ENCODE measurements at places on chromosomes 16 and 17.

DNA sequence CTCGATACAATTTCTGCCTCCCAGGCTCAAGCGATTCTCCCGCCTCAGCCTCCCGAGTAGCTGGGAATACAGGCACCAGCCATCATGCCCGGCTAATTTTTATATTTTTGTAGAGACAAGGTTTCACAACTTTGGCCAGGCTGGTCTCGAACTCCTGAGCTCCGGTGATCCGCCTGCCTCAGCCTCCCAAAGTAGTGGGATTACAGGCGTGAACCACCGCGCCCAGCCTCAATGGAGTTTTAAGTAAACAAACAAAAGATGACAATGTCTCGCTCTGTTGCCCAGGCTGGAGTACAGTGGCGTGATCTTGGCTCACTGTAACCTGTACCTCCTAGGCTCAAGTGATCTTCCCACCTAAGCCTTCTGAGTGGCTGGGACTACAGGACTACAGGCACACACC, 52.6 kb upstream of the TRAP1 start:
- DNase-seq: no peak

GRCh38 chr16:50103764-50104163, 38.0 kb downstream of the HEATR3 start:
- no peak for DNase-seq

DNA sequence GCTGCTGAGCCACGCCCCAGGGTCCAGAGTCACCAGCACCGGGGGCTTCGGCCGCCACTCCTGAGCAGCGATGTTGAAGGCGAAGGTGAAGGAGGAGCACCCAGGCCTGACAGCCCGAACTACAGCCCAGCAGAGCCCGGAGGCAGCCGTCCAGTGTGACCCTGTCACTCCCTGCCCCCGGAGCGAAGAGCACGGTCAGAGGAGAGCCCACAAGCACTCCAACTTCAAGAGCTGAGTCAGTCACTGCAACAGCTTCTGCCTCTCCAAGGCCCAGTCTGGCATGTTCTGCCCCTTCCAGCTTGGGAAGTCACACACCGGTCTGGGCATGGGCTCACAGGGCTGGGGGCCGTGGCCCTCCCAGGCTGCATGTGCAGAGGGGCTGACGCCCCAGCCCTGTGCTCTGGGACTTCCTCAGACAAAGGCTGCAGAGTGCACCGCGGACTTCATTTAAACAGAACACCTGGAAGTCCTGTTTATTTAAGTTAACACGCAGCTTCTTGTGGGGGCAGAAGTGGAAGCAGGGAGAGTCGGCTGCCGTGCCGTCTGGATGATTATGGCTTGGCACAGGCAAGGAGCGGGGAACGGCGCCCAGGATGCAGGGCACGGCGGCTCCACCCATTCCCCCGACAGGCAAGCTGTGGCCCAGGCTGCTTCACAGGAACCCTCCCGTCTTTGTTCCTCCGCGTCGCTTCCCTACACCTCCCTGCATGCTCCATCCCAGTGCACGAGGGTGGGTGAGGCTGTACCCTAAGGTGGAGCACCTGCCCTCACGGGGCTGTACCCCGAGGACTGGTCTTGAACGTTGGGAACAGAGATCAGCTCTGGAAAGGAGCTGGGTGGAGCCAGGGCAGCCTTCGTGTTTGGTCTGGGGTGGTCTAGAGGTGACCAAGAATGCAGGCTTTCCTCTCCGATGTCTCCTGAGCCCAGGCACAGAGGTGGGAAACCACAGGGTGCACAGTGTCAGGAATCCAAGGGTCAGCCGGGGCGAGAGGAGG, 68.9 kb upstream of the METRNL start:
- no peak for DNase-seq

DNA sequence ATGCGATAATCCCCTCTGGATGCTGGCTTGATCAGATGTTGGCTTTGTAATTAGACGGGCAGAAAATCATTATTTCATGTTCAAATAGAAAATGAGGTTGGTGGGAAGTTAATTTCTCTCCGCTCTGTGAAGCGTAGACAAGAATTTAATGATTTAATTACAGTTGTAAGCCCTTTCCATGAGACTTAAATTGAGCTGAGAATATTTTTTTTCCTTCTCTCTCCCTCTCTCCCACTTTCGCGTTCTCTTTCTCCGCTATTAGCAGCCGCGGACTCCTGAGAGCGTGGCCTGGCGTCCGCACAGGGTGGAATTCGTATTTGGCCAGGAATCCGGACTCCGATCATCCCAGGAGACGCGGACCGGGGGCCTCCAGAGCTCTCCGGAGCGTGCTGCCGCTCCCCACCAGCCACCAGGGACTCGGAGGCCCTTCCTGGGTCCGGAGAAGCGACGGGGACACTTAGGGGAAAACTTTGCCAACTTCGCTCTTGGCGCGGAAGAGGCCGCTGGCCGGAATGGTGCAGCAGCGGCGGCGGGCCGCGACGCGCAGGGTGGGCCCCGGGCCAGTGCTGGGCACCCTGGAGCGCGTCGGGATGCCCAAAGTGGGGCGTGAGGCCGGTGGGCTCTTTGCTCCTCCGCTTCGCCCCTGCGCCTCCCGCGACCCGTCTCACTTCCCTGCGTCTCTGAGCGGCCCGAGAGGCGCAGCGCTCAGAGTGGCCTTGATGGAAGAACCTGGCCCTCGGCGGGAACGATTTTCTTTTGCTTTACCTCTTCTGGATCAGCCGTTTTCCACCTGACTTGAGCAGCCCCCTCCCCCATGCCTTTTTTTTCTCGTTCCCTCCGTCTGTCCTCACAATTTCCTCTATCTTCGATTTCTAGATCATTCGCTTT, 3.6 kb upstream of the IRX3 start:
- DNase-seq: no peak

- DNase-seq: no peak
Observed at GRCh38 chr16:57185446-57185944, 344 bp downstream of the PSME3IP1 start.

DNA sequence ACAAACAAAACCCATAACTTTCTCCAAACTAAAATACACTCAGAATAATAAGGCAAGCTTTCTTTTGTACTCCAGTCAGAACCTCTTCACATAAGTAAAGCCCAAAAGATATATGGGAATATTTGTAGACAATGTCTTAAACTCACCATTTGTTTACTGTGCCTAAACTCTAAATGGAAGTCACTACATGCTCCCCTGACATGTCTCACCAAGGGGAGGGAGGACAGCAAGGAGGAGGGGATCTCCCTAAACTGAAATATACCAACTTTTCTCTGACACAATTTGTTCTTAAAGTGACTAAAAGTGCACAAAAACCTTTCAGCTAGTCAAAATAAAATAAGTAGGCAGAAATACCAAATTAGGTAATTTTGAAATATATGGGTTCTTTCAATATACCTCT, 38.5 kb downstream of the GRB7 start:
- no peak for DNase-seq

DNA sequence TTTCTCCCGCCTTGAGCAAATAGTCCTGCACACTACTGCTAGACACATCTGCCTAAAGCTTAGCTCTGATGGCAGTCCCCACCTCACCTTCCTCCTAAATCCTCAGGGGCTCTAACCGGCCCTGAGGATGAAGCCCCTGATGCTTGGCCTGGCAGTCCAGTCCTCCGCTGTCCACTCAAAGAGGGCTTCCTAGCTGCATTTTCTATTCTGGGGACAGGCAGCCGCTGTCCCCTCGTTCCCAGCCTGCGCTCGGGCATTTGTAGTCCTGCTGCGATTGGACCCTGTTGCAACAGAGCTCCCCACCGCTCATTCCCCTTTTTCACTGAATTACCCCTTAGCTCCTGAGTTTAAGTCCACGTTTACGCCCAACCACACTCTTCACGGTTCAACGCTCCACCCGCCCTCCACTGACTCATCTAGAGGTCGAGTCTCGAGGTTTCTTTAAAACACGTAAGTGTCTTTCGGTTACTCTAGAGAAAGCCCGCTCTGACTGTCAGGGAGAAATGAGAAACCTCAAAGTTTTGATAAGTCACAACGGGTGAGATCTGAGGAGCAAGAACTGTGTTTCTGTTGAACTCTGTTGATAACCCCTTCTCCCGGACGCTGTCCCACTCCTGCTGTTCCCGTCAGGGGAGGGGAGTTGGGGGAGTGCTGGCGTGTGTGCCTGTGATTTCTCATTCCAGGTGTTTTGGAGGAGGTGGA, 4.5 kb downstream of the CCR7 start:
- DNase-seq: peak; percentile 94

- DNase-seq: no peak
Observed at GRCh38 chr17:78724999-78725398, 57.1 kb downstream of the CYTH1 start.

- no peak for DNase-seq
Observed at GRCh38 chr17:17911001-17911613, 61.1 kb downstream of the TOM1L2 start.

DNA sequence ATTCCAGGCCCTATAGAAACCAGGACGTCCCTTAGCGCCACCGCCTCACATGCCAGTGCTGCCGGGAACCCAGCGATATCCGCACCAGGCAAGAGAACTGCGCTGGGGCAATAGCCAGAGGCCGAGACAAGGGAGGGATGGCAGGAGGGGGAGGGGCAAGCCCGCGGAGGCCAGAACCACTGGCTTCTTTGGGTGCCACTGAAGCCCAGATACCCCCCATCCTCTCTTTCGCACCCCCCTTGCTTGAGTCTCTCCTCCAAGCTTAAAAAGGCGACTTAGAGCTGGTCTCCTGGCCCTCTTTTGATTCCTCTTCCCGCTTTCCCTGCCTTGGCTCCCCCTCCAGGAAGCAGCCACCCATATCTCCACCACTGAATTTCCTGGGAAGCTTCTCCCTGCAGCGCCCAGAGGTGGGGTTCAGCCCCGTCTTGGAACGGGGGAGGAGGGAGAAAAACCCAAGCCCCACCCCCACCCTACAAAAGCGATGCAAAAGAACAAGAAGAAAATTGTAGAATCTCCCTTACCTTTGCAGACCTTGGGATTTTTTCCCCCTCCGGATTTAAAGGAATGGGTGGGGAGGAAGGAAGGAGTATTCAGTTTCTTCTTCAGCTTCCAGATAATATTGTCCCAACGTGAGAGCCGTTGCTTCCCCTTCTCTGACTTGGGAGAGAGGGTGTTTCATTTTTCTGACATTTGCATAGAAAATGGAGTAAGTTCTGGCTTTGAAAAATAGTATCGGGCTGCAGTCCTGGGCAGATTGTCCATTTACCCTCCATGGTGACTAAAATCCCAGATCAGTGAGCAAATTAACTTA, 622 bp downstream of the HOXB6 start:
- no peak for DNase-seq

- no peak for DNase-seq
Observed at GRCh38 chr16:67137605-67138004, 13.2 kb downstream of the B3GNT9 start.

DNA sequence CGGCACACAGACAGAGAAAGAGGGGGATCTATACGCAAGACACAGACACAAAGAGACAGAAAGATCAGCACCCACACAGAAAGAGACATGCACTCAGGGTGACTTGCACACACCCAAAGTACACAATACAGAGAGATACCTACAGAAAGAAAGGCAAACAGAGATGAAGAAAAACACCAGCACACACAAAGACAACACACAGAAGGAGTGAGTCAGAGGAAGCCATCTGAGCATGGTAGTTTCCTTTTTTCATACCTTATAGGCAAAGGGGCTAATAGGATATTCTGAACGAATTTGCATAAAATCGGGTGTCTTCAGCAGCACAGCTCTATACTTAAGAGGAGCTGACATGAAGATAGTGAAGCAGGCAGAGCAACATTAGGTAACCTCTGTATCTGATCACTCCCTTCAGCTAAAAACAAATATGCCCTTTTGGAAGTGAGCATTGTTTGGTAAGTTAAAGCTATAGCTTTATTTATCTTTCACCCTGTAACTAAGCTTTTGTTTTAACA, 198.6 kb downstream of the AATF start:
- DNase-seq: peak; percentile 70

DNA sequence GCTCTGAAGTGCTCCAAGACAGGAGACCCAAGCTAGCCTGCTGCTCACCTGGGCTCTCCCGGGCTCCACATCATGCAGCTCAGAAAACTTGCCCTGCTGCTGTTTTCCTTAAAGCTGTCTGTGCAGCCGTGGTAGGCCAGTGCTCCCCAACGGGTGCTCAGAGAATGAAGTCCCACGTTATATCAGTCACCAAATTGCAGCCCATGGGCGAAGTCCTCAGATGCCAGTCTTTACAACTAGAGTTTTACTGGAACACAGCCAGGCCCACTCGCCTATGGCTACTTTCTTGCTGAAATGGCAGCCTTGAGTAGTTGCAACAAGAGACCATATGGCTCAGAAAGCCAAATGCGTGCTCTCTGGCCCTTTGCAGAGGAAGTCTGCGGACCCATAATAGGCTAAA, 6.3 kb downstream of the CREBBP start:
- no peak for DNase-seq
